ENCODE measurements at places on chromosomes 3 and 15.

GRCh38 chr3:65419233-65419632 lies 619.5 kb downstream of the MAGI1 start:
- no peak for DNase-seq

- no peak for DNase-seq
These were observed 233.9 kb downstream of the BBX start for GRCh38 chr3:107756649-107757048.

- no peak for DNase-seq
These were observed 25.4 kb upstream of the DET1 start for GRCh38 chr15:88571852-88572259.

DNA sequence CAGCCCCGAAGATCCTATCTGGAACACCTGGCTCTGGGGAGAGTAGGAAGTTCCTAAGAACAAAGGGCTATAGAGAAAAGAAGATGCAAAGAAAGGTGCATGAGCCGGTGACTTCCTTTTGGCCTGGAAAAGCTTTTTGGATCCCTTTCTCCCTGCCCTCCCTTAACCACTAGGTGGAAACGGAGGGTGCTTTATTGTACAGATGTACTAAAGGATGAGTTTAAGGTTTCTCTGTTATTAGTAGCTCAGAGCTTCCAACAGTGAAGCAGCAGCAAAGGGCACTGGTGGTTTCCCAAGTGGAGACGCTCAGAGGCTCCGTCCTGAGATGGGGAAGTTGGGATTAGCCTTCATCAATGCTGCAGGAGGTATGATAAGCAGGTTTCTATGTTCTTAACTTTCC lies 5.9 kb upstream of the ADGRG7 start:
- DNase-seq: no peak

DNA sequence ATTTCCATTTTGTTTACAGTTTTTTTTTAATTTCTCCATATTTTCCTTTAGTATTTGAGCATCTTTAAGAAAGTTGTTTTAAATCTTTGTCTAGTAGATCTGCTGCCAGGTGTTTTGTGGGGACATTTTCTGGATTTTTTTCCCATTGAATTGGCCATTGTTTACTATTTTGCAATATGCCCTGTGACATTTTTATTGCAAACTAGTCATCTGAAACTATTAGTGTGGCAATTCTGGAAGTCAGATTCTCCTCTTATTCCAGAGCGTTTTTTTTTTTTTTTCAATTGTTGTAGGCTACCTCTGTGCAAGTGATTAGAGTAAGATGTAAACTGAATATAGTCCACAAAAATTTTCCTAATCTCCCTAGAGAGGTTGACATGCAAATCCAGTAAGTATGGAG lies 334.2 kb downstream of the PYDC2 start:
- no peak for DNase-seq

DNA sequence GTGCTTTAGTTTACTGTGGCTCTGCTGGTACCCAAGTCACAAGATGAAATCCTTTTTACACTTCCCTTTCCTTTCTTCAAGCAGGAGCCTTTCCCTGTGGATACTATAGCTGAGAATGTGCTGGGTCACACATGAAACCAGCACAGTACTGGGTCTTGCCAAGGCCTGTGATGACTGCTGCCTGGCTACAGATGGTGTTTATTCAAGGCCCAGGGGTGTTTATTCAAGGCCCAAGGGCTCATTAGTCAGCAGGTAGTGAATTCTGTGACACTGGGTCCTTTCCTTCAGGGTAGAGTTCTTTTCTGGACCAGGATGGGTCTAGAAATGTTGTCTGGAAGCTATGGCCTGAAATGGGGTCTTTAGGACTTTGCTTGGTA lies 99.4 kb downstream of the SH3GL3 start:
- DNase-seq: no peak

DNA sequence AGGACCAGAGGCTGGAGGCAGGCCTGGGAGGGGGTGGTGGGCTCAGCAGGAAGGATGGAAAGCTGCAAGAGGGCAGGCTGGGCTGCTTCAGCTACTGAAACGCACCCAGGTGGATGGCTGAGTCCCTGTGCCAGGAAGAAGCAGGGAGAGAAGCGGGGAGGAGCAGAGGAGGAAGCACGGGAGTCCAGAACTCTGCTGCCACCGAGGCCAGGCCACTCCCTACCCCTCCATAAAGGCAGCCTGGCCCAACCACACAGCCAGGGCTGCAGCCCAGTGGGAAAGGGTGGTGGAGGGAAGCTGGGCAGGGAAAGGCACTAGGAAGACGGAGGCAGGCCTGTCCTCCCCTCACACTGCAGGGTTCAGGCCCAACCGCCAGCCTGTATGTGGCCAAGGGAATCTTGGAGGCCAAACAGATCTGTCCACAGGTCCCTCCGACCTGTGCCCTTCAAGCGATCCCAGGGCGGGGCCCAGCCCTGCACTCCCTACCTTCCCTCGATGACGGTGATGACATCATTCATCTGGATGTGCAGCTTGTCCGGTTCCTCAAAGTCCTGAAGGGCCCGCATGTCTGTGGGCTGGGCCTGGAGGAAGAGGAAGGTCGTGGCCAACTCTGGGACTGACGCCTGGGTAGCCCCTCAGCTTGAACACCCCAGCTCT lies 30.5 kb downstream of the TNK2 start:
- DNase-seq: no peak

- DNase-seq: no peak
These were observed 69.7 kb downstream of the CACNA2D3 start for GRCh38 chr3:54192026-54192425.

DNA sequence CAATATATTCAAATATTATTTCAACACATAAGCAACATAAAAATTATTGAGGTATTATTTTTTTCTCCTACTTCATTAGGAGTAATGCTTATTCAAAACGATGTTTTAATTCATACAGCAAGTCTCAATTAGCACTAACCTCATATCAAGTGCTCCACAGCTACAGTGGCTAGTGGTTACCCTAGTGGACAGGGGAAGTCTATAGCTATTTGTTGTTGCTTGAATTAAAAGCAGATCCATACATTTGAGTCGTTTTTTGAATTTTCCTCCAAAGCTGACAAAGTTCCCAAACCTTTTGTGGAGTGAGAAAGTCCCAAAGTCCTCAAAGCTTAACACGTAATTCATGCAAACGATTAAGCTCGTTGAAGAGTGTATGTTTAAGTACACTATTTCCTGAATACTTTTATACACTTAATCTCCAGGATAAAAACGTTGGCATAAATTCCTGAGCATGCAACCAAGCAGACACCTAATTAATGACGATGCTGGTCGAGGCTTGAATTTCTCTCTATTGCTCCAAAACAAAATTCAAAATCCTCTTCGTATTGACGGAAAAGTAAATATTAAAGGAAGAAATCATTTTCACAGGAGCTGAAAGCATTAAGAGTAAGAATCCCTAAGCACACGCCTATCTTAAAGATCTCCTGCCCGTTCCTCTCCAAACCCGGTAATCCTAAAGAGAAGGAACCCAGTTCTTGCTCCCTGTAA lies 985 bp downstream of the VPS13C start:
- DNase-seq: no peak

DNA sequence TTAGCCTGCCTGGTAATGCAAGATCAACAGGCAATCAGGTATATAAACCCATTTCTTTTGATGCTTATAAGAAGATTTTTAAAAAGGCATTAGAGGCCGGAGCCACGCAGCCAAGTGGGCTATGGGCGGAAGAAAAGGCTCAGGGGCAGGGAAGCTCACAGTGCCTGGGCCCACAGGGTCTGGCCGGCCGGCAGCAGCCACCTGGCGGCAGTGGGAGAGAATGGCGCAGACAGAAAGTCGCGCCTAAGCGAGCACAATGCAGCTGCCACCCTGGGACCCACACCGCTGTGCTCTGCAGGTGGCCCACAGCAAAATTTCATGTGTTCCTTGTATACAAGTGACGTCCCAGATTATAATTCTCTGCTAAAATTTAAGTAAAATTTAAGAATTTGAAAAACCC lies 448.6 kb upstream of the RASGRP1 start:
- DNase-seq: no peak

DNA sequence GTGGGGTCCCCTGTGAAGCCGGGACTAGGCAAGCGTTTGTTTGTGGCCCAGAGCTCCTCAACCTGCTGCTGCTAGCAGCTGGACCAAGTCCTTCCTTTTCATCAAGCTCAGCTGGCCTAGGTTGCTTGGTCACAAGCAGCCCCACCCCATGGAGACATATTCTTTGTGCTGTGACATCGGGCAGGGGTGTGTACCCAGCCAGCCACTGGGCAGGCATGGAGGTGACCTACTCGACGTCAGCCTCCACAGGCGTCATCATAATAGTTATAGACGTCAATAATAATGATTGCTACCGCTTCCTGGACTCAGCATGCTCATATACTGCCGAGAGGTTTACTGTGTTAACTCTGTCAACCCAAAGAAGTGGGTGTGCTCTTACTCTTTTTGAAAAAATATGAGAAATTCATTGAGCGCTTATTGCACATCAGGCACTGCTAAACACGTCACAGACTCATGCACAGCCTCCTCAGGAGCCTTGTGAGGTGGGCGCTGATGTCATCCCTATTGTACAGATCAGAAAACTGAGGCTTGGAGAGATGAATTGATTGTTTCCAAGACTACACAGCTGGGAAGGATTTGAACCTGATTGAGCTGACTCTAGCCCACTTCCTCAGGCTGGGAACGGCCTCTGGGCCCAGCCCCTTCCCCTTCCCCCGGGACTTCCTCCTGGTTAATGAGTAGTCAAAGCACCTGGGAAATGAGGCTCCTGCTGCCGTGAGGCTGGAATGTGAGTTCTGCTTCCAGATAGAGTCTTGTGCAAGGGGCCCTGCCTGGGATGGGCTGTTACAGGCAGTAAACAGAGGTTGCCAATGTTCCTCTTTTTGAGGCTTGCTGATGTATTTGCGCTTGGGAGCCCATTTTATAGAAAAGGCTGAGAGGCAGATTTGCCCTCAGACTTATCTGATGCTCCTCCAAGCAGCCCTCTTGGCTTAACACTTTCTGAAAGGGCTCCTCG lies 16.2 kb downstream of the SLC6A6 start:
- no peak for DNase-seq

DNA sequence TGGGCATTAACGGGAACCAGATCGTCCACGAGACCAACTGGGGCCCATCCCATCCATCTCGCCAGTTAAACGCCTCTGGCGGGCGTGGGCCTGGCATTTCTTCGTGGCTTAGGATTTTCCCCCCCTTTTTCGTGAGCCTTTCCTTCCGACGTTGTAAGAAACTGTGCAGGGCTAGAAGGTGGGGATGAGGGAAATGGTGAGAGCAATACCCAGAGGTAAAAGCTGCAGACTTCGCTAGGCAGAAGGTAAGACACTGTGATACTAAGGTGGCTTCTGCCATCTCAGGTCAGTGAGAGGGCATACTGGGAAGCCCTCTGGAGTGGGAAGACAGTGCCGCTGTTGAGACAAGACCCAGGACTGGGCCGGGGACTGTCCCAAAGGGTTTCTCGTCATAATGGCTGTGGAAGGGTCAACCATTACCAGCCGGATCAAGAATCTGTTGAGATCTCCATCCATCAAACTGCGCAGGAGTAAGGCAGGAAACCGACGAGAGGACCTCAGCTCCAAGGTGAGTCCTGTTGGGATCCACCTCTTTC lies 666 bp downstream of the MAPKBP1 start:
- no peak for DNase-seq

DNA sequence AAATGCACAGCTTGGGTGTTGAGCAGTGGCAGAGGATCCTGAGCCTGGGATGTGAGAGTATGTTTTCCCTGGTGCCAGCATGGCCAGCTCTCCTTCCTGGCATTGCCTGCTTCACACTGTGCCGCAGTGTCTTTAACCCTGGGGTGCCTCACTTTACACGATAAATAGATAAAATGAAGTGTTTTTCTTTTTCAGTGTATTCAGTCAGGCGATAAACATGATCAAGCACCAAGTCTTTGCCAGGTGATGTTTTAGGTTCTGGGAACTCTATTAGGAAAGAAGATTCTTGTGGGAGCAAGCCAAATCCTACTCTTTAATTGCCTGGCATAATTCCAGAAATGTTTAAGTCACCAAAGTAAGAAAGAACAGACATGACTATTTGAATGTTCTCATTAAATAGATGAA lies 14.0 kb downstream of the ABHD6 start:
- no peak for DNase-seq

- peak; percentile 86 for DNase-seq
These were observed at the start of gene UACA for GRCh38 chr15:70763120-70763949. UACA (minus strand) TSS chr15:70763558; CDS start chr15:70763407, 151 bp downstream.

GRCh38 chr3:29144807-29145206 lies 136.1 kb upstream of the RBMS3 start:
- DNase-seq: no peak

- DNase-seq: no peak
These were observed 17.4 kb downstream of the PDHB start for GRCh38 chr3:58416191-58416590.

DNA sequence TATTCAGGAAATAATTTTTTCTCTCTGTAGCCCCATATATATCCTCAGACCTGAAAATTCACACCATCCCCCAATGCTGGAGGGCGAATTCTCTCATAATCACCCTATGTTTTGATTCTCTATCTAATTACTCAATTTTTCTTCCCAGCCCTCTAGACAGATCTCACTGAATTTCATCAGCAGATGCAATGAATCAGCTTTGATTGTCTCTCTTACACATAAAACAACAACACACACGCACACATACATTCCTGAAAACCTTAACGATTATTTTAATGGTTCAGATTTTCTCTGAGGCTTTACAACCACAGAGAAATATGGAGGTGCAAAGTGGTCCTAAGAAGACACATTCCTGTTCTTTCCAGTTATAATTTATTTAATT lies 11.1 kb downstream of the RBMS3 start:
- DNase-seq: no peak

DNA sequence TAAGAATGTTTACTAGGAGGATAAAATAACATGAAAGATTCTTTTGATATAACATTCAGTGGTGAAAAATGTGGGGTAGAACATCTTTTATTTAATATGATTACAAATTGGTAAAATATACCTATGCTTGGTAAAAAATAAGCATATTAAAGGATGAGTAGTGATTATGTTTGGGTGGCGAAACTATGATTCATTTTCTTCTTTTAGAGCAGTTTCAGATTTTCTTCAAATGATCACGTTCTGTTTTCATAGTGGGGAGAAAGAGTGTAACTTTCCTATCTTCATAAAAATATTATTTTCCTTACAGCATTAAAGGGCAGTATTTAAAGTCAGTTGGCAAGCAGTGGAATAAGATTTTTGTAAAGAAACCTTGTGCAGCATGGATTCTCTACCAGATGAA lies 15.5 kb downstream of the DZIP3 start:
- no peak for DNase-seq

DNA sequence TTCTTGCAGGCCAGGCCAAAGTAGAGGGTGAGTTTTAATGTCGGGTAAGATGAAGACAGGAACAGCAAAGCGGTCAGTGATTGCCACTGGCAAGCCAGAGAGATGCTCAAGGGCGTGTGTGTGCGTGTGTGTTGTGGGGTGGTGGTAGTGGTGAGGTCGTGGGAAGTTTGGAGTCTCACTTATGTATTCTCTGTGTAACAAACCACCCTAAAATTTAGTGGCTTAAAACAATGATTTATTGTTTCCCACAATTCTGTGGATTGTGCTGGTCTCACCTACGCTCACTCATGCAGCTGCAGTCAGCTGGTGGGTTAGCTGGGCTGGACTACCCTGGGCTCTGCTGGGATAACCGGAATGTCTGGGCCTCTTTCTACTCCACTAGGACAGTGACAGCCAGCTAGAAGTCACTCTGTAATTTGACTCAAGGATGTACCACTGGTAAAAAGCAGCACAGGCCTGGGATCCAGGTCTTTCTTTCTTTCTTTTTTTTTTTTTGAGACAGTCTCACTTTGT lies 50.9 kb upstream of the BHLHE40 start:
- DNase-seq: peak; percentile 68

GRCh38 chr15:68003297-68003696 lies 50.8 kb upstream of the PIAS1 start:
- no peak for DNase-seq

Data from natural killer cell treated with Interleukin-12 subunit alpha and Interleukin-12 subunit beta and Interleukin-15 and Interleukin-18, amount 100 ng/mL, for 72 hours (primary cell).